ENCODE measurements at places on chromosomes 11 and 22.

DNA sequence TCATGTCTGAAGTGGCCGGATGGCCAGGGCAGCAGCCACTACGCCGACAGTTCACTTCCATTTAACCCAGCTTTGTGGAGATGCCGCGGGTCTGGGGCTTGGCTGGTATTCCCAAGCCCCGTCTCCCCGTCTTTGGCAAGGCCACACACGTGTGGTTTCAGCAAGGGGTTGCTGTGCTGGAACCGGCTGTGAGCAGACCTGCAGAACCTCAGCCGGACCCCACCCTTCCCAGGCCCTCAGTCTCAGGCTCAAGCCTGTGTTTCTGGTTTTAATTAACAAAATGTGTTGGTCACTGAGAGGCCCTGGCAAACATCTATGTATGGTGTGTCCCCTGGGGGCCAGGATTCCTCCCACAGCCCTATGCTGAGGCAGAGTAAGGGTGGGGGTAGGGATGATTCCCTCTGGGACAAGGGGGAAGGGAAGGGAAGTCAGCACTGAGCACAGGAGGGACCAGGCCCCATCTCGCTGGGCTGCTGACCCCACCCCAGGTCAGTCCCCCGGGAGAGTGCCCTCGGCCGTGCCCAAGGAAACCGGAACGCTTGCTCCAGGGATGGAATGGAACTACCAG, 9.3 kb downstream of the OSBPL5 start:
- peak; percentile 58 for DNase-seq

DNA sequence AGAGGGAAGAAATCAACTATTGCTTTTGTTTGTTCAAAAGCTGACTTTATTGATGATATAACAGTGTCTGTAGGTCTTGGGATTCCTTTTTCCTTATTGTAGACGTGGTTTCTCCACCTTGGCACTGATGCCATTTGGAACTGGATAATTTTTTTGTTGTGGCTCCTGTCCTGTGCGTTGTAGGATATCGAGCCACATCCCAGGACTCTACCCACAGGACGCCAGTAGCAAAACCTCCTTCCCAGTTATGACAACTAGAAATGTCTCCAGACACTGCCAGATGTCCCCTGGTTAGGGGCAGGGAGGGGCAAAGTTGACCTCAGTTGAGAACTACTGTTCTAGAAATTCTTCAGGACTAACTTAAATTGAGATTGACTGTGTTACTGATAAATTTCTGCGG, 45.8 kb downstream of the ZNRF3 start:
- no peak for DNase-seq

GRCh38 chr11:73011126-73011817, 130.8 kb downstream of the FCHSD2 start:
- no peak for DNase-seq

- DNase-seq = no peak
Observed at GRCh38 chr11:76321820-76322524, 59.0 kb downstream of the THAP12 start.

GRCh38 chr22:31950226-31950625, 5.9 kb downstream of the YWHAH start:
- no peak for DNase-seq

DNA sequence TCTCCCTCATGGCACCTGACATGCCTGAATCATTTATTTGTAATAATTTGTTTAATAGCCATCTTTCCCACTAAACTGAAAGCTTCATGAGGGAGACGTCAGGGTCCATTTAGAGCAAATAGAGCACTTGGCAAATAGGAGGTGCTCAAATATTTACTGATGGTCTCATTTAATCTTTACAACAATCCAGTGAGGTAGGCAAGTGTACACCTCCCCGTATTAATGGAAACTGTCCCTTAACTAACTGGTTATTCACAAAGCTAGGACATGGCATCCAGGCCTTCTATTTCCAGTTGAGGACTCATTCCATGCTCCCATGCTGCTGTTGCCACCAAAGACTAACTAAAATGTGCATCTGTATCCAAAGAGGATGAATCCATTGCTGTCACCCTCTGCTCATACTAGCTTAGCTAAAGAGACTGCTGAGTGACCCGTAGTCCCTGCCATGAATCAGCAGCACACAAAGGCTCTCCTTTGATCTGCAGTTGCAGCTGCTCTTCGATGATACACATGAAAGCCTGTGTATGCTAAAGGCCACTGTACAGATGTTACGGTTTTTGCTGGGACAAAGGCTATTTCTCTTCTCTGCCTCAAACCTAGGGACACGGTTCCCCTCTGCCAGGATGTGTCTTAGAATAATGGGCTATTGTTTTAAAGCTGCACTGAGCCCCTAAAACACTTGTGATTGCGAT, 82.6 kb downstream of the RAB30 start:
- DNase-seq = no peak
